Activated CD4-positive, CD25-positive, alpha-beta regulatory T cell treated with anti-CD3 and anti-CD28 coated beads, Interleukin-2, amount 50 U/mL, for 24 hours (primary cell): ENCODE measurements at places on chromosomes 2 and 18.

- ATAC-seq = no peak
Observed at GRCh38 chr2:233832869-233833311, 21.4 kb downstream of the HJURP start.

GRCh38 chr2:197708331-197708730 is 3.2 kb downstream of the MARS2 start:
- ATAC-seq = no peak

GRCh38 chr2:119523383-119523951 is 816 bp downstream of the SCTR start:
- no peak for ATAC-seq

DNA sequence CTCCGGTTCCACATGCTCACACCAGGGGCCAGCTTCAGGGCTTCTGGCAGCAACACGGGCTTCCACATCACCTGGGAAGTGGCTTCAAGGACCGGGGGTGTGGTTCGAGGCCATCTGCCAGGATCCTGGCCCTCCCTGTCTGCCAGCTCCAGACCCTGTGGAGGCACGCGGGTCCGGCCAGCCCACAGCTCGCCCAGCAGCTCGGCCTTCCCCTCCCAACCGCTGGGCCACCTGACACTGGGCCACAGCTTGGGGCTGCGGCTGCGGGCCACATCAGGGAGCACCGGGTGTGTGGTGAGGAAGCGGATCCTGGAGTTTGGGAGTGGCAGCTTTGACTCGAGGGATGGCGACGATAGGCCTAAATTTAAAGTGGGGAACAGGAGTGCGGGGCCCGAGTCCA is 7.0 kb downstream of the C2orf81 start:
- no peak for ATAC-seq

GRCh38 chr2:109736177-109736827 is 57.8 kb upstream of the RGPD5 start:
- ATAC-seq = no peak

- ATAC-seq = no peak
Observed at GRCh38 chr2:190277234-190278112, 42.2 kb downstream of the HIBCH start.

DNA sequence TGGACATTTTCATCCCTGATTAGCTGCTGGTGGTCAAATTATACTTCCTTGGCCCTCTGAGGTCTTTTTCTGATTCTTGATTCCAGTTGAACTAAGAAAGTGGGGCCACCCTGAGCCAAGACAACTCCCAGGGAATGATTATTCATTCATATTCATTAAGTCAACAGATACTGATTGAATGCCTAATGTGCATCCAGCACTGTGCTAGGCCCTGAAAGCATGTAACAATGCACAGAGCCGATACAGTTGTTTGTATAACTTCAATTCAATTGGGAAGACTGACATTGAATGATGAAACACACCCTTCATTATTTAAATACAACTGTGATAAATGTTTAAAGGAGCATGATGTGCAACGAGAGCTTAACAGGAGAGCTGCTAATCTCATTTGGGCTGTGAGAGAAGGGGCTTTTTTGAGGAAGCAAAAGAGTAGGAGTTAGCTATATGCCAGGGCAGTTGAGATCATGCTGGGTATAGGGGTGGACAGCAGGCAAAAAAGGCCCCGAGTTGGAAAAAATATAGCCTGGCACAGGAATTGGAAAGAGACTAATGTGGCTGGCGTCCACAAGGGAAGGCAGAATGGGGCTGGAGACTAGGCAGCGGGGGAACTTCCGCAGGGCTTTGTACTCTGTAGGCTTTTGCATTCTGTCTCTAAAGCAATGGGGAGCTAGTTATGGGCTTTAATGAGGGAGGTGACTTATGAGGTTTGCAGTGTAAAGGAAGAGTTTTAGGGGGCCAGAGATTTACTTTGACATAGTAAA is 57.2 kb upstream of the ACVR1 start:
- no peak for ATAC-seq

GRCh38 chr2:3737128-3737527 is 33.8 kb downstream of the DCDC2C start:
- no peak for ATAC-seq

DNA sequence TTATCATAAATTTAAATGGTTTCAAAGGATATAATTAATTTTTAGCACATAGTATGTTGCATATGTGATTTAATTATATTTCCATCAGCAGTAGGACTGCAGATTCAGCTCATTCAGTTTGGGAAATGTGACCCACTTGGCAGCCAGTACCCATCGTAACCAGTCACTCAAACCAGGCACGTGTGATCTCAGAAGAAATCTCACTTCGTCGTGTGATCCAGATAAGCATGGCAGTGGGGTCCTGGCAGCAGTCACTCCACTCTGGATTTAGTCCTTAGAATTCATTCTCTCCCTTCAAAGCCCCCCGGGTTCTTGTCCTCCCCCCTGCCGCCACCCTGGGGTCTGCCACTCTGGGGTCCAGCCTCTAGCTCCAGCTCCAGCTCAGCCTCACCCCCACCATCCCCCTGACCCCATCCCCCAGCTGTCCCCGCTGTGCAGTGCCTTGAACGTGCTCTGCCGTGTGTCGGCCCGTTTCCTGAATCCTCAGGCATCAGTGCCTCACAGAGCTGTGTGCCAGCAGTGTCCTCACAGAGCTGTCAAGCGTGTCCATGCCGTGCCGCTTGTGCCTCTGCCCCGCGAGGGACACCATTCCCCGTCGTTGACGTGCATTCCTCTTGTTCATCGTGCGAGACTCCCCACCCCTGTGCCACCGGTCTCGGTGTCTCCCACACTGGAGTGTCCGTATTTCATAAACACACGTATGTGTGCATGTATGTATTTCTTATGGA is 34.8 kb downstream of the TRAPPC12 start:
- no peak for ATAC-seq

DNA sequence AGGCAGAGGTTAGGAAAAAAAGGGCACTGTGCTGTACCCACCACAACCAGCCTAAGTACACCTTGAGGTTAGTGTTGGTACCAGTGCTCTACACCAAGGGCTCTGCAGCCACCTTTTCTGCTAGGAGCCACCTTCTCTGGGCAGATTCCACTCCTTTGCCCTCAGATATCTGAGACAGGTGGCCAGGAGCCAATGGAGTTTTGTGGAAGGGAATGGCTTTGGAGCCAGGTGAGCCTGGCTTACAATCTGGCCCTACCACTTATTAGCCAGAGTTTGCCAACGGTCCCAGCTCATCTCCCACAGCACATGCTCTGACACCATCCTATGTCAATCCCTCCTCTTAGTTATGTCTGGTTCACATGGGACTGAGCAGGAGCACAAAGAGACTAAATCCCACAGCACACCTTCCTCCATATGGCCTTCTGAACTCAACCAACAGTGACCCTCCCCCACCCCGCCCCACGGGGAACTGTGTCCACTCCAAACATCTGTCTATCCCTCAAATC is 77.5 kb downstream of the CLHC1 start:
- no peak for ATAC-seq

DNA sequence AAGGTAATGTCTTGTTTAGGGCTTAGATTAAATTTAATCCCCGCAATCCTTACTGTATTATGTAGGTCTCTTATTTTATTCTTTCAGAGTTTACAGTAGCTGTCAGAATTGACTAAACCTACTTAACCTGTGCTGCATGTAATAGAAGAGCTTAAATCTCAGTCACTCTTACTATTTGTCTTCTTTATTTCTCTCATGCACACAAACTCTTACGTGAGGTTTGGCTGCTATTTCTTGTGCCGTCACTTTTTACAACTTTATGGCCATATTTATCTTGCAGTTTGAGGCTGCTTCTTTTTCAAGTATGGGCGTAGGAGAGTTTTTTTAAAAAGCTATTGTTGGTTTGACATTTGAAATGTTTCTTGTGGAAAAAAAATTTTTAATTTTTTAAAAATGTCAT is 12.0 kb downstream of the DNAJC10 start:
- ATAC-seq = no peak

- peak; percentile 84 for ATAC-seq
Observed at GRCh38 chr18:76801567-76802505, 20.5 kb upstream of the ZNF236 start.

- ATAC-seq = no peak
Observed at GRCh38 chr2:214699236-214699635, 110.2 kb downstream of the BARD1 start.

GRCh38 chr18:9890957-9891356 is 5.2 kb downstream of the TXNDC2 start:
- no peak for ATAC-seq

GRCh38 chr2:174442546-174443510 is 44.0 kb downstream of the GPR155 start:
- no peak for ATAC-seq

DNA sequence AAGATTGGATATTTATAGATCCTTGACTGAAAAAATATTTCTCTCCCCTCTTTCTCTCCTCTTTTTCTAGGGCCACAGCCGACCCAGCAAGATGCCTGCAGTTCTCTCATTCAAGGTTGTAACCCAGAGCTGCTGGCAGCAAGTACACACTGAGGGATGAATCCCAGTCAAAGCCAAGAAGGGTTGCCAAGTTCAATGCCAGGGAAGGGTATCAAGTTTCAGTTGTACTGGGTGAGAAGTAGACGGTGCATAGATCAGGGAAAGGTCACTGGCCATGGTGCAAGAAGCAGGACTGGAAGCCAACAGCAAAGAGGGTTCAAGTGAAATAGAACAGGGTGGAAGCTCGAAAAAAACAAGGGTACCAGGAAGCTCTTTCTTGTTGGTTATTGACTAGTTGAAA is 170.2 kb downstream of the NRP2 start:
- ATAC-seq = no peak

- ATAC-seq = no peak
Observed at GRCh38 chr2:206311026-206311425, 36.6 kb downstream of the ZDBF2 start.

GRCh38 chr2:187497858-187498463 is 49.9 kb upstream of the CALCRL start:
- ATAC-seq = no peak
